Fibroblast of skin of abdomen (primary cell): ENCODE measurements at places on chromosomes 2 and 18.
A peak's percentile ranks its signal among the peaks of the same experiment; 100 is the strongest.

- DNase-seq: no peak
Observed at GRCh38 chr2:112879491-112880041, 31.4 kb upstream of the IL37 start.

DNA sequence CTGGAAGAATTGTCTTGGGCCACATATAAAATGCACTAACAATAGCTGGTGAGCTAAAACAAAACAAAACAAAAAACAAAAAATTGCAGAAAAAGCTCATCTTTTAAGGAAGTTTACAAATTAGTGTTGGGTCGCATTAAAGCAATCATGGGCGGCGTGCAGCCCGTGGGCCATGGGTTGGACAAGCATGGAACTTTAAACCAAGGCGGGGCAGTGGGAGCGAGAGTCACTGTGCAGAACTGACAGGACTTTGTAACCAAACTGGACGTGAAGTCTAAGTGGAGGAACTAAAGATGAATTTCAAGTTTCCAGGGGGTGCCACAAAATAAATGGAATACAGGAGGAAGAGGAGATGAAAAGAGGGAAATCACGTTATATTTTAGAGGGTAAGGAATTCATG is 80.7 kb downstream of the PSMG2 start:
- DNase-seq: no peak

DNA sequence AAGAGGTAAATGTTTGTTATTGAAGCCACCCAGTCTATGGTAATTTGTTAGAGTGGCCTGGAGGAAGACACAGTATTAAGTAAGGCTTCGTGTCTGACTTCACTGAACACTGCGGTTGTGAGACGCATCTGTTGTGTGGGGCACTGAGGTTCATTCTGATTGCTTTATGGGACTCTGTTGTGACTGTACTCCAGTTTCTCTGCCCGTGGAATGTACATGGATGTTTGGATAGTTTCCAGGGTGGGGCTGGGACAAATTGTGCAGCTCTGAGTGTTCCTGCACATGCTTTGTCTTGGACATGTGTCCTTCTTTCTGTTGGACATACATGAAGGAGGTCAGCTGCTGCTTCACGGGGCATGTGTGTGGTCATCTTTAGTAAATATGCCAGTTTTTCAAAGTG is 58.6 kb downstream of the ODC1 start:
- DNase-seq: peak; percentile 57

DNA sequence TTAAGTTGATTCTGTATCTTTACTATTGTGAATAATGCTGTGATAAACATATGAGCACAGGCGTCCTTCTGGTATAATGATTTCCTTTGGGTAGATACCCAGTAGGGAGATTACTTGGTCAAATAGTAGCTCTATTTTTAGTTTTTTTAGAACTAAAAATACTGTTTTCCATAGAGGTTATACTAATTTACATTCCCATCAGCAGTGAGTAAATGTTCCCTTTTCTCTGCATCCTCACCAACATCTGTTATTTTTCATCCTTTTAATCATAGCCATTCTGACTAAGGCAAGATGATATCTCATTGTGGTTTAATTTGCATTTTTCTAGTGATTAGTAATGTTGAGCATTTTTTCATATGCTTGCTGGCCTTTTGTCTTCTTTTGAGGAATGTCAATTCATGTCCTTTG is 35.1 kb downstream of the PMS1 start:
- peak; percentile 75 for DNase-seq

GRCh38 chr2:96895032-96895745 is 25.3 kb upstream of the SEMA4C start:
- DNase-seq: no peak
